Activated CD8-positive, alpha-beta T cell treated with anti-CD3 and anti-CD28 coated beads, Interleukin-2, amount 10 ng/mL, durations not matched to agents 7 days and 5 days (primary cell): ENCODE measurements at places on chromosomes 1 and 21. TPM values are rescaled to one million over a fixed set of nuclear protein-coding genes. Genes with fewer than 3 reads are reported as not detected.

GRCh38 chr1:185062710-185063370 is 17.5 kb downstream of the RNF2 start:
- DNase-seq = no peak

DNA sequence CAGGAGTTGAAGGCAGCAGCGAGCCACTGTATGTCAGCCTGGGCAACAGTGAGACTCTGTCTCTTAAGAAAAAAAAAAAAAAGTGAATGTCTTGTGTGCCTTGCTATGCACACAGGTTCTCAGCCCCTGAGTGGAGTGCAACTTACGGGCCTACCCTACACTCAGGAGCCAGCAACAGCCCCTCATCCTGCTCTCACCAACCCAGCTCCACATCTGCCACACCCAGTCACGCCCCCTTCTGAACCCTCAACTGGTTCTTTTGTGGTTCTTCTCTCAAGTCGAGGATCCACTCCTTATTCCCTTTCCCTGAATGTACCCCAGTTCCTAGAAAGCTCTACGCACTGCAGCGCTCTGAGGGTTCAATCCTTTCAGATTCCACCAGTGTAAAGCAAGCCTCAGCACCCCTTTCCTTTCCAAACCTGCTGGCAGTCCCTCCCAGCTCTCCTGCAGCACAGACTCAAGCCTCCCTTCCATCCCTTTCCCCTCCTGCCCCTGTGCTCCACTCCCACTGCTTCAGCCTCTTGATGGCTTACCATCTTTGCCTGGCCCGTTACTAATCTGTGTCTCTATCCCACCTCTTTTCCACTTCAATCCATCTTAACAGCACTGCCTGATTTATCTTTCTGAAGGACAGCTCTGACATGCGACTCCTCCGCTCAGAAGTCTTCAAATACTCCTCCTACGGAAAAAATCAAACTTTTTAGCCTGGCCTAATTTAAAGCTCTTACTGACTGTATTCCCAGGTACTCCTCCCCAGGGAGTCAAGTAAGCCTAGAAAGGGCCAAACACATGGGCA is 38.1 kb downstream of the GNB1 start:
- no peak for DNase-seq

QSOX1 gene
- total RNA-seq = 23.9 TPM

DNA sequence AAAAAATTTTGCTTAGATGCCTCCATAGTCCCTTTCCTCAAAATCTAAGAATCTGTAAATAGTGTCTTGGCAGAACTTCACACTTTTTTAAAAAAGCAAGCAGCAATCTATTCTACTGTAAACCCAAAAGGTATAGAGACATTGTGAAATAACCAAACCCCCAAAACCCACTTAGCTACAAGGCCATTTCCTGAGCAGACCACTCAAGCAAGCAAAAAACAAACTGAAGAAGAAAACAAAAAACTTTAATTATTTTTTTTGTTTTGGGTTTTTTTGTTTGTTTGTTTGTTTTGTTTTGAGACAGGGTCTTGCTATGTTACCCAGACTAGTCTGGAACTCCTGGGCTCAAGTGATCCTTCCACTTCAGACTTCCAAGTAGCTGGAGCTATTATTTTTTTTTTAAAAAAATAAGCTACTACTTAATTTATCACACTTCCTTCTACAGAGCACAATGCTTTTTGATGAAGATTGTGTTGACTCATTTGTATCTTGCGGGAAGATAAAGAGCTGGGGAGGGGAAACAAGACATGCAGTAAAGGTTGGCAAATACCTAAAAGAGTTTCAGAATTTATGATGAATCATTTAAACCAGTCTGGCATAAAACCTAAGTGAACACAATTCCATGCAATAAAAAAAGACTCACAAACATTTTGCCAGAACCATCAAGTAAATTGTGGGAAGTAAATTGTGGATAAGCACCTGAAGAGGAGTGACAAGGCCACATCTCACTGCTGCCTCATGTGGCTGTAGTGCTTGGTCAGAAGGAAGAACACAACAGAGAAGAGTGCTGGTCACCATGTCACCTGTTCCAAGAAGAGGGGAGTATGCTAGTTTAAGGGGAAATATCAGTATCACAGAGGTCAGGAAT is 2.7 kb upstream of the PTPN22 start:
- DNase-seq = no peak

GRCh38 chr1:116697548-116698243 is 30.2 kb upstream of the IGSF3 start:
- no peak for DNase-seq

GRCh38 chr1:245671966-245672767 is 517.4 kb downstream of the KIF26B start:
- no peak for DNase-seq

UMODL1 gene
- total RNA-seq = not detected

- DNase-seq = no peak
These were observed 313.9 kb downstream of the BARHL2 start for GRCh38 chr1:90402893-90403849.

- DNase-seq = no peak
These were observed 22.5 kb upstream of the PEF1 start for GRCh38 chr1:31667065-31667785.

C8B gene
- total RNA-seq = not detected

BTG2 gene
- 58.6 TPM for total RNA-seq

DNA sequence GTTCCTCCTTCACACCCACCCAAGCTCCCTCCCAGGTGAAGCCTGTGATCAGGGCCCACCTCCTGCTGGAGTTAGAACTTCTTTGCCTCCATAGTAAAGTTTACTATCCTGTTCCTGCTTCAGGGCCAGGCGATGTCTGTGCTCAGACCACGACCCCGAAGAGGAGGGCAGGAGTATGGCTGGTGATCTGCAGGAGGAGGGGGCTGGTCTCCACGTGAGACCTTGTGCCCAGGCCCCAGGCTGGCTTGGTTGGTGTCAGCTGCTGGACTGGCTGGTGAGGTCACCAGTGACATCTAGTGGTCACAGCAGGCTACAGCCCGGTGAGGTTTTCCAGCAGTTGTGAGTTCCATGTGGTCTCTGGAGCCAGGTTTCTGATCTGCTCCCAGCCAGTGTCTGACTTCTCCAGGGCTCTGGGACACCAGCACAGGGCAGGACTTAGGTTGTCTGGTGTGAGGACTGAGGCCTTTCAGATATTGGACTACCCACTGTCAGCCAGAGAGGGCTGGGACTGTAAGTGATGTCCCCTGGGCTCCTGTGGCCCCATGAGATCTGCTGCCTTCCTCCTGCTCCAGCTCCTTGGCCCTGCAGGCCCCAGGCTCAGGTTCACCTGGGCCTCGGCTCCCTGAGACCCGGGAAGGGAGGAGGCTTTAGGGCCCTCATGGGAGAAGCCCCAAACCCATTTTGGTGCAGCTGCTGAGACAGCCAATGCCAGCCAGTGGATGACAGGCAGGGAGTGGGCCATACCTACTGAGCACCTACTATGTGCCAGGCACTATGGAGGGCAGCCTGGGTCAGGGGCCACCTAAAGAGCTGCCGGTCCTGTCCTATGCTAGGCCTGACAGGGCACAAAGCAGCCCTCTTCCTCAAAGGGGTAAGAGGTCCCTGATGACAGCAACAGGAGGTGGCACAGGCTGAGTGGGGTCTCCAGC is 6.0 kb upstream of the UBL4B start:
- peak; percentile 70 for DNase-seq

- no peak for DNase-seq
These were observed 21.4 kb downstream of the SMG7 start for GRCh38 chr1:183493540-183494245.

GRCh38 chr1:71565831-71566230 is 485.0 kb upstream of the ZRANB2 start:
- DNase-seq = no peak

GJA5 gene
- not detected for total RNA-seq

GRCh38 chr1:201455098-201455497 is 13.9 kb downstream of the PHLDA3 start:
- DNase-seq = no peak

GRCh38 chr1:84570436-84571149 is 3.6 kb downstream of the CTBS start:
- DNase-seq = no peak

DNA sequence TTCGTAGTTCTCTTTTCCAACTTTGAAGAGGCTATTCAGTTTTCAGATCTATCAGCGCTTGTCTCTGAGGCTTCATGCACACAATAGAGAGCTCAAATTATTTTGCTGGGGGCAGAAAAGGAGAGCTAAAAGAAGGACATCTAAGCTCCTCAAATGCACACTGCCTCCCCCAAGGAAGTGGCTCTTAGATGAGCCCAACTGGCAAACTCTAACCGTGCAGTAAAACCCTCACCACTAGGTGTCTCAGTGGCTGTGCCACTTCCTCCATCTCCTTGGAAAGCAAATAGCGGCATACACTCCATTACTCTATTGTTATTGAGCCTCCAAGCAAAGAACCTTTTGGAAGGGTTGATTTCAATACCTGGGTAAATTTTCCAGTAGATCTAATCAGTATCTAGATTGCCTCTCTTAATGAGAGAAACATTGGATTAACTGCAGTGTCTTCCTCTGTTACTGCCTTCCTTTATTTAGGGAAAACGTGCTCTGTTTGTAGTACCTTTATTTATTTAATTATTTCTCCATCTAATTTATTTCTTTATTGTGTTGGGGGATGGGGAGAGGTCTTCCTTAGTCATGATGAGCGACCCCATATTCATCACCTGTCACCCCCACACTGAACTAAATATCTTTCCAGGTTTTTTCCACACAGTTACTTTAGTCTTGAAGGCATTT is 9.2 kb upstream of the SFPQ start:
- DNase-seq = peak; percentile 84

GRCh38 chr21:15014221-15014620 is 50.6 kb downstream of the NRIP1 start:
- no peak for DNase-seq

DNA sequence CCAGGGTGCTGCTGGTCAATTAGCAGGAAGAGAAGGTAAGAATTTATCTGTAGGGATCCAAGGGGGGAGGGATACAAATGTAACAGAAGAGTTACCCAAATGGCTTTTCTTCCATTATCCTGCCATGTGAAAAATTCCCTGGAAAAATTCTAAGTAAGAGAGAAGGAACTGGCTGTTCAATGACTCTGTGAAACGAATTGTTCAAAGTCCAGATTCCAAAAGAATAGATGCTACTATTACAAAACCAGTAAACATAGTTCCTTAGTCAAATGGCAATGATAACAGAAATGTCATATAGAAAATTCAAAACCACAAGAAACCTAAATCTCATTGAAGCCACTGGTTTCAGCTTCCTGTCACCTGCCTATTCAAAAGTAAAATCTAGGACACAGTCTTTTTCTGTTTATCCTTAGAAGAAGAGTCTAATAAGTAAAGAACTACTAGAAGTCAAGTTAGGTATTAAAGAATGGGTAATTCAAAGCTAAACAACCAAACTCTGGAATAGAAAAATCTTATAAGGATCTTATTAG is 102.6 kb downstream of the ZNF644 start:
- no peak for DNase-seq

- no peak for DNase-seq
These were observed 615.4 kb downstream of the RWDD3 start for GRCh38 chr1:95849439-95849838.

DNA sequence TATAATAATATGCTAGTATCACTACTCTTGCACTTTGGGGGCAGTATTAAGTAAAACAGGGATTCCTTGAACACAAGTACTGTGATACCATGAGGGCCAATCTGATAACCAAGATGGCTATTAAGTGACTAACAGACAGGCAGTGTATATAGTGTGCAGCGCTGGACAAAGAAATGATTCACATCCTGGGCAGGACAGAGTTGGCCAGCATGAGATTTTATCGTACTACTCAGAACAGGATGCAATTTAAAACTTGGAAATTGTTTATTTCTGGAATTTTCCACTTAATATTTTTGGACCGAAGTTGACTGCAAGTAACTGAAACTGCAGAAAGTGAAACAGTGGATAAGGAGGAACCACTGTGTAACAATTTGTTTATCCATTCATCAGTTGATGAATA is 74.6 kb downstream of the DNTTIP2 start:
- no peak for DNase-seq

NCAM2 gene
- not detected for total RNA-seq

GRCh38 chr21:45768740-45769048 is 125.2 kb downstream of the PCBP3 start:
- DNase-seq = no peak

ASPM gene
- total RNA-seq = 87.9 TPM

- DNase-seq = no peak
These were observed 117.0 kb downstream of the UBE2U start for GRCh38 chr1:64320470-64320869.

DNA sequence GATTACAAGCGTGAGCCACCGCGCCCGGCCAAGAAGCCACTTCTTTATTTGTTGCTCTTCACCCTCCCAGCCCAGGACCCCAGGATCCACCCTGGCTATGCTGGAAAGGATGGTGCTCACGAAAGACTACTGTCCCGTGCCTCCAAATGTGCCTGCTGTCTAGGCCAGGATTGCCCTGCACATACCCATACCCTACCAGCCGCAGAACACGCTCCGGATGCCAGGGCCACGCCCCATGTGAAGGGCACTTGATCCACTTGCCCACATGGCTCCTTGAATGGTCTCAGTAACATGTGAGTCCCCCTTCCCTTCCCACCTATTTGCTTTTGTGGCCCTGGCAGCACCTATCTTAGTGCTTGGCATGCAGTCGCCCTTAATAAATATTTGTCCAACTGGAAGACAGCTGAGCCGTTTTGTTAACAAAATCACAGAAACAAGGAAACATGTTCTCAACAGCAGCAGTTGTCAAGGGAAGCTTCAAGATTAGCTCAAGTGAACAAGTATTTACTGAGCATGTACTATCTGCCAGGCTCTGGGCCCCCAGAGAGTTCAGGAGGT is 13.8 kb upstream of the UBXN10 start:
- DNase-seq = no peak

DNA sequence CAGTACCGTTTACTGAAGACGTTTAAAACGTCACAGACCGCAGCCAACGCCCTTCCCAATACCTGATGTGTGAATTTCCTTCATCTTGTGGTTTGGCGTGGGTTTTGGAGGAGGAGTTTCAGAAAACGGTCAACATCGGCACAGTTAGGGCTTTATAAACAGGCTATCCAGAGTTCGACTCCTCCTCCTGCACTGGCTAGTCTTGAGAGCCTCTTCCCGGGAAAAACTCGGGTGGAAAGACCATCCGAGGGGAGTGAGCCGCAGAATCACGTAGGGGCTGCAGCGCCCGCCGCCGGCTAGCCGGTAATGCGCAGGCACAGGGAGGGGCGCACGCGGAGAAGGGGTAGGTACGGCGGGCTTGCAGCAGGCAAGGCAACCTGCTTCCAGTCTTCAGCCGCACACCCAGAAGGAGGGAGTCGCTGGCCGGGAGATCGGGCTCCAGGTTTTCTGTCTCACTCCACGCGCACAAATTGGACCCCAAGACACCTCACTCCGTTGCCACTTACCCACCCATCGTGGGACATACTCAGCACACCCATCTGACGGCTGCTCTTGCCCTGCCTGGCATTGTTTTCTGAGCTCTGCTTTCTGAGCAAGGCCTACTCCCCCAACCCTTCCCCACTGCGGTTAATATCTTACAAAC is 25.4 kb downstream of the SLC19A2 start:
- peak; percentile 59 for DNase-seq

DNA sequence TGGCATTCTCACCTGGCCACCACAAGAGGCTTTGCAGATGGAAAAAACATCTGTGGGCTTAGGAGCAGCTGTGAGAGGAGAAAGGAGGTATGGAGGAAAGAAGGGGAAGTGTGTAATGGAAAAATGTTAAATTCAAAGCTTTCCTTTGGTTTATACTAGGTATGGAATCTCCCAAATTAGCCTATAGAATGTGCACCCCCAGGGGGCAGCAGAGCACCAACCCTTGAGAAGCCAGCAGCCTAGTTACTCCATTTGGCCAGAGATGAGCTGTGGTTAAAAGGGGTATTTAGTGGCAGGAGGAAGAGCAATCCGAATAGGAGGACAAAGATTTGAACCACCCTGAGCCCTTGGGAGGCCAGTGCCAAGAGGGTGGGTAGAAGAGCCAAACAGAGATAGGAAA is 97.5 kb upstream of the CTTNBP2NL start:
- DNase-seq = peak; percentile 37
